ENCODE measurements at places on chromosomes 7 and 10.

DNA sequence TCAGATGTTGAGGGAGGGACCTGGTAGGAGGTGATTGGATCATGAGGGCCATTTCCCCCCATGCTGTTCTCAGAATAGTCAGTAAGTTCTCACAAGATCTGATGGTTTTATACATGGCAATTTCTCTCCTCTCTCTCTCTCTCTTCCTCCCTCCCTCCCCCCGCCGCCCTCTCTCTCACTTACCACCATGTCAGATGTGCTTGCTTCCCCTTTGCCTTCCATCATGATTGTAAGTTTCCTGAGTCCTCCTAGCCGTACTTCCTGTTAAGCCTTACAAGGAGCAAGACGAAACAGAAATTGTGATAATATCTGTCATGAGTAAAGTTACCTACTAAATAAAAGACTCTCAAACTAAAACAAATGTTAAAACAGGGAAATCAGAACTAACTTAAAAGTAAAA, 19.9 kb upstream of the GPR141 start:
- no peak for DNase-seq

DNA sequence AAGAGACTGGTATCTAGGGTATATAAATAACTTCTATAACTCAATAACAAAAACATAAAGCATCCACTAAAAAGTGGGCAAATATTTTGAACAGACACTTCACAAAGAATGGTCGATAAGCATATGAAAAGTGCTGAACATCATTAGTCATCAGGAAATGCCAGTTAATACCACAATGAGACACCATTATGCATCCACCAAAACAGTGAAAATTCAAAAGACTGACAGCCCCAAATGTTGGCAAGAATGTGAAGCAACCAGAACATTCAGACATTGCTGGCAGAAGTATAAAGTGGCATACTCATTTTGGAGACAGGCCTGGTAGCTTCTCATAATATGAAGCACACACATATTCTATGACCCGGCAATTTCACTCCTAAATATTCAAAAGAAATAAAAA, 26.5 kb upstream of the GSAP start:
- no peak for DNase-seq

- DNase-seq: no peak
Measured at GRCh38 chr7:159114981-159115380, 29.7 kb downstream of the VIPR2 start.

DNA sequence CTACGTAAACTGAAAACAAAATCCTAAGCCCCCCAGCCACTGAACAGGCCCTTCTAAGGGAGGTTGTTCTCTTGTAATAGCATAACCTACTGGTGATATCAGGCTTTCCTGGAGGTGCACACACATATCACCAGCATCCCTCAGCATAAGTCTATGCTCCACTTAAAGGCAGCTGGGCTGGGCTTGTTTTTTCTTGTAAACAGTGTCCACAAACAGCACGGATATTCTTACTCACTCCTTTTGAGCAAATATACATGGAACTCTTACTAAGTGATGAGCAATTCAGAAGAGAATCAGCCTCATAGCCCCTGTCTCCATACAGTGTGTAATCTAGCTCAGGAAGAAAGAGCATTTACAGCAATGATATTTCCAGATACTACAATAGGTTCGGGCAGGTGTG, 2.4 kb downstream of the LRIT1 start:
- DNase-seq: no peak

DNA sequence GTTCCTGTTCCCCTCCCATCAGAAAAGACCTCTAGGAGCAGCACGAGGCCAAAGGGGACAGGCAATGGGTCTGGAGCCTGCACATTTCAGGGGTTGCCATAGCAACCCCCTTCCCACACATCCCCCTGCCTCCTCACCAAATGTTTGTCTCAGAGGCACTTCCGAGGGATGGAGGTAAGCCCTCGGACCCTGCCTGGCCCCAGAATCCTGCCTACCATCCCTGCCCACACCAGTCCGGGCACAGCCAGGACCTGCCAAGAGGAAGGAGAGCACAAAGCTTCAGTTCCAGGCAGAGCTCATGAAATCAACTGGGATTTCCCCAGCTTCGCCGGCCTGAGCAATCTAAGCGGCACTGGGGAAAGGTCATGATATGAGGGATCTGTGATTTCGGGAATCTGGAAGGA, 175.0 kb upstream of the PLXNA4 start:
- DNase-seq: no peak

DNA sequence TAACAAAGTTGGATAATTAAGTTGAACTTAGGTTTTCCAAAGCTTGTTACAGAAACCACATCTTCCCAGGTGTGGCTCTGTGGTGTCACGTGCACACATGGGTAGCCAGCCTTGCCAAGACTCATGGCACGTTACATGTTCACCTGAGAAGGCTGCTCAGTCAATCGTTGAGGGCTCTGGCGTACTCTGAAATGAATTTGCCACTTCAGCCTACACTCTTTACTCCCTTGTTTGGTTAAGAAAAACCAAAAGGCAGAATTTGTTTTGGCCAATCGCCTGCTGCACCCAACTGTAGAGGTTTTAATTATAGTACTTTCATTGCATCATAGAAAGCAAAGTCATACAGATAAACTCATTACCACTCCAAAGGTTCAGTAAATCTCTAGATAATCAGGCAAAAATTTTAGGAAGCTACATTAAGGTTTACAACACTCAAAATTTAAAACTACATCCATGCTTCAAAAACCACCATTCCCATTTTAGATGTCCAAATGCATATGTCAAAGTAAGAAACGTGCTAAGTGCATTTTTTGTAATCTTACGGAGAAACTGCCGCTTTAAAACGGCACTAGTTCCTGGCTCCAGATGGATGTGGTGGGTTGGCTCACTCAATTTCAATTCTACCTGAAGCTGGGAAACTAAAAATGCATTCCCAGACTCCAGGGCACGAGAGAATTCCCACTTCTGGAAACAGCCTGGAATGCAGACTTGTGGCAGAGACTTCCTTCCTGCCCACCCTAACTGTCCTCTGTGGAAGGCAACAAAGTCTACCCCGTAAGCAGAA, 88.4 kb downstream of the DIP2C start:
- no peak for DNase-seq

Data from naive B cell (primary cell).